Activated naive CD4-positive, alpha-beta T cell treated with anti-CD3 and anti-CD28 coated beads, Interleukin-2, amount 10 ng/mL, durations not matched to agents 7 days and 5 days (primary cell): ENCODE measurements at places on chromosomes 12 and 14.

DNA sequence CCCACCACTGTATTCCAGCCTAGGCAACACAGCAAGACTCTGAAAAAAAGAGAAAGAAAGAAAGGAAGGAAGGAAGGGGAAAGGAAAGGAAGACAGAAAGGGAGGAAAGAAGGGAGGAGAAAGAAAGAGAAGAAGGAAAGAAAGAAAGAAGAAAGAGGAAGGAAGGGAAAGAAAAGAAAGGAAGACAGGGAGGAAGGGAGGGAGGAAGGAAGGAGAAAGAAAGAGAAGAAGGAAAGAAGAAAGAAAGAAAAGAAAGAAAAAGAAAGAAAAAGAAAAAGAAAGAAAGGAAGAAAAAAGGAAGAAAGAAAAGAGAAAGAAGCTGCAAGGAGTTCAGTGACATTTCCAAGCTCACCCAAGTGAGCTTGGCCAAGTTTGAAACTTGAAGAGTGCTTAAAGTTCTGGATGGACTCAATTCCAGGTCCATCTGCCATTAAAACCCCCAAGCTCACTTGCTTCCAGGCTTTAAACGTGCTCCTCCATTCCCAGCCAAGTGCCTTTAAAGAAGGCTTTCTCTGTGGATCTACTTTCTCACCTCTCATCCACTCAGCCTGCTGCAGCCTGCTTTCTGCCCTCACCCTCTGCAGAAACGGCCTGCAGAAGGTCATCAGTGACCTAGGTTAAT lies 101.5 kb downstream of the VCPKMT start:
- DNase-seq: no peak

- DNase-seq: no peak
These were observed 63.4 kb upstream of the STXBP6 start for GRCh38 chr14:25113394-25113793.

- no peak for DNase-seq
These were observed 252.1 kb upstream of the NAV3 start for GRCh38 chr12:77578466-77579220.

DNA sequence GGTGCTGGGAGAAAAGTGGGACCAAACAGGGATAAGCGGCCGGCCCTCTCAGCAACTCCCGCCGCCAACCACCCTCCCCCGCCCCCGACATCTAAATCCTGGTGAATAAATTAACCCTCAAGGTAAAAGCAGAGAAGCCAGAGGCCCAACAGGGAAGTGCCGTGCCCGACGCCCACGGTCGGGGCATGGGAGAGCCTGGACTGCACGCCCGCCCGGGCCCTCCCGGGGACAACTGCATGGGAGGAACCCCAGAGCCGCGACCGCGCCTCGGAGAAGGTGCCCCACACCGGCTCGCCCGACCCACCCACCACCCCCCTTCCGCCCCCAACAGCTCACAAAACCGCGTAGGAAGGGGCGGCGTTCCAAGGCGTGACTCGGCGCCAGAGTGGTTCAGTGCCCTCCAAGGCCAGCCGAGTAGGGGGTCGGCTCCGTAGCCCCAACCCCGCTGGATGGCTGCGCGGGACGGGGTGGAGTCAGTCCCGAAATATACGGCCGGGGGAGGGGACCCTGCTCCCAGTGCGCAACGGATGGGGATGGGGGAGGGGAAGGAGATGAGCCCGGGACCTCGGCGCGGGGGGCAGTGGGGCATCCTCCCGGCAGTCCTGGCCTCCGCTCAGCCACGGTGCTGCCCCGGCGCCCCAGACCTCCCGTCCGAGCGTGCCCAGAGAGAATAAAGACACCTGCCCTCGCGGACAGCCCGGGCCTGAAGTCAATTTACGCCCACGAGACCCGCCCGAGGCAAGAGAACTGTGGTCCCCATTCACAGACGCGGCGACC lies 732 bp downstream of the SLC25A29 start:
- DNase-seq: peak; percentile 55

DNA sequence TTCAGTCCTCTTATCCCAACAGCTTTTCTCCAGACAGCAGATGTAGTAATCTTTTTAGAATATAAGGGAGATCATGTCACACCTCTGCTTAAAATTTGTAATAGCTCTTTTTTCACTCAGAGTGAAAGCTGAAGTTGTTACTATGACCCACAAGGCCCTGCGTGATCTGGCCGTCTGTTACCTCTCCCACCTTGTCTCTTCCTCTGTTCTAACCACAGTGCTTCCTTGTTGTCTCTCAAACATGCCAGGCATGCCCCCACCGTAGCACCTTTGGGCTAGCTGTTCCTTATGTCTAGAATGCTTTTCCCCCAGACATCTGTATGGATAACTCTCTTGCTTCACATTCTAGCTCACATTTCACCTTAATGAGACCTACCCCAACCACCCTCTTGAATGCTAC lies 6.5 kb downstream of the NECAP1 start:
- DNase-seq: peak; percentile 67

- no peak for DNase-seq
These were observed 171.5 kb downstream of the PTPN11 start for GRCh38 chr12:112590281-112590680.

- DNase-seq: no peak
These were observed 152.3 kb upstream of the C14orf180 start for GRCh38 chr14:104427131-104427851.

DNA sequence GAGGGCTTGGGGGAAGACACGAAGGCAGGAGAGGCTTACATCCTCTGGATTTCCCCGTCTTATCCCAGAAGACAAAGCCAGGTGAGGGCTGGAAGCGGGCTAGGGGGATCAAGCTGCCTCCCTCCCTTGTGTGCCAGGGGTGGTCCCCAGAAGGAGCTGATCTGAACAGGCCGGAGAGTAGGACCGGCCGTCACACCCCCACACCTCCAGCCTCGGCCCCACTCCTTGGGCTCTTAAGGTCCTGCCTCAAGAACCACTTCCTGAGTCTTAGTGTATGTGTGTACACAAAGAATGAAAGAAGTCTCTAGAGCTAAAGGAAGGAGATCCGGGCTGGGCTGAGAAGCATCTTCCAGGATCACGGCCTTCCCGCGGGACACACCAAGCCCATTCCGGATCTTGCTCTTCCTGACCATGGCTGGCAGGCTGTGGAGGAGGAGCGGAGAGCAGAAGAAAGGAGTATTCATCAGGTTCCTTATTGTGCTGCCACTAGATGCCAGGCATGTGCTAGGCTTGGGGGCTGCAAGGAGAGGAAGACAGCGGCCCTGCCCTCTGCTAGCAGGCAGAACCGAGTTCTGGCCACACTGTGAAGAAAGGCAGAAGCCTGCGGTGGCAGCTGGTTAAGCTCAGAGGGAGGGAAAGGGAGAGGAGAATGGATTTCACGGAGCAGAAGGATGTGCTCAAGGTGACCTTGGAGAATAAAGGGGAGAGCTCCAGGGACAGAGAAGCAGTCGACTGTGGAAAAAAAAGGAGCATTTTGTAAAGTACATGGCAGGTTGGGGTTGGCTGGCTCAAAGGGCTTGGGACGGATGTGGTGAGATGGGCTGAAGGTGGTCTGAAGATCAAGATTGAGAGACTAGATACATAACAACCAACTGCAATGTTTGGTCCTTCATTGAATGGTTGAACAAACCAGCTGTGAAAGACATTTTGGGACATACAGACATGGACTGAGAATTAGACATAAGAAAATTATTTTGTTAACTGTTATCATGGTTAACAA lies 1.3 kb upstream of the CD63 start:
- peak; percentile 46 for DNase-seq

- no peak for DNase-seq
These were observed 26.8 kb downstream of the CPSF6 start for GRCh38 chr12:69266036-69266635.

DNA sequence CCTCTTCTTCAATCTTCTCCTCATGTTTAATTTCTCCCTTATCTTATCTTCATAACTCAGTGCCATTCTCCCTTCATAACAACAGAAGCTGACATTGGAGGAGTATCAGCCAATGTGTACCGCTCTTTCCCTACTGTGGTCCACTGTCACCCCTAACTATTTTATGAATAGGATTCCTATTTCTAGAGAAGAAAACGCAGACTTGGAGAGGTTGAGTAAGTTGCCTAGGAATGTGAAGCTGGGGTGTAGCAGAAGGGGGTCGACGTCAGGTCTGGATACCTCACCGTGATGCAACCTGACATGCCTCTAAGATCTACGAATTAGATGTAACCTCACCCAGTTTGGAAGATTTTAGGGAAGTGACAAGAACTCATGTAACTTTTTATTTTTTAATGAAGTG lies 17.1 kb downstream of the LMO3 start:
- DNase-seq: no peak
